ENCODE measurements at places on chromosomes 13 and 19.

DNA sequence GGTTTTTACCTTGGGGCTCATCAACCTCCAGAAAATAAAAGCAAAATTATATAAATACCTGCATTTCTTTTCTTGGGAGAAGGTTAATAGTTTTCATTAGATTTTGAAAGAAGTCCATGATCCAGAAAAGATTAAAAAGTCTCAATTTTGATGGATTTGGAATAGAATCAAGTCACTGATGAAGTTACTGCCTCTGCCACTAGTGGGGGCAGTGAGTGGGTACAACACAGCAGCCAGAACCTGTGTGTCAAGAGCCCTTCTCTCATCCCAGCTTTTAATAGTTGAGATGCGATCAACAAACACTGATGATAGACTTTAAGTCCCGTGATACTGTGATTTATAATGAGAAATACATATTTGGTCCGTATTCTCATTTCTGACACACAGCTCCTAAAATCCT, 686.7 kb downstream of the DIAPH3 start:
- no peak for DNase-seq

- DNase-seq: no peak
Observed at GRCh38 chr13:111152844-111153243, 37.7 kb downstream of the ARHGEF7 start.

GRCh38 chr13:71754407-71754974, 112.5 kb downstream of the DACH1 start:
- DNase-seq: no peak

- no peak for DNase-seq
Observed at GRCh38 chr19:49879243-49879963, 1.9 kb downstream of the TBC1D17 start.

Data from fibroblast of skin of left biceps (primary cell).